ENCODE measurements at places on chromosomes 4 and X. TPM values are rescaled to one million over a fixed set of nuclear protein-coding genes. Genes with fewer than 3 reads are reported as not detected.

DNA sequence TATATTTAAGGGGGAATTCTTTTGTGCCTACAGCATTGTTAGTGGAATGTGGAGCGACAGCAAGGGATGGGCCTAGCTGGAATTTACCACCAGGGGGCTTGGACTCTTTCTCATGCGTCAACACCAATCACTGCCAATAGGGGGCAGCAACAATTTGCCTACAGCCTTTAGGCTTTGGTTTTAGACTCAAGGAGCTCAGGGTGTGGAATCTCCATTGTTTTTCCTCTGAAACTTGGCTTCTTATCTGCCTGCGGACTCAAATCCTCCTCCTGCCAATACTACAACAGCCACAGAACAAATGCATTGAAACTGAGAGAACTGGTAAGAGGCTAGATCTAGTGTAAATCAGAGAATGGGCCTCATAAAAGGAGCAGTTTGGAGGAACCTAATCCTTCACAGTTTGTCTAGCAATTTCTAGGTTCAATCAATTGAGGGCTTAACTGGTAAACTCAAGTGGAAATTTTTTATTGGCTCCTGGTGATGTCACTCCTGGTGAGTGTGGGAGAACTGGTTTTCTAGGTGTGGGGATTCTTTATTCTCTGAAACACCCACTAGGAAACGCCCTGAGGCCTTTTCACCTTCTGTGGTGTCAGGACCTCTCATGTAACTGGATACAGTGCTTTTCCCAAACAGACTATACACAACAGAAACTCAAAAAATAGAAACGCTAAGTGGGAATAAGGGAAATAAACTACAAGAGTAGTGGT is 27.9 kb upstream of the TMSB4X start:
- no peaks in the 10 kb centered on the region for H3K36me3 ChIP-seq
- DNase-seq = peak; percentile 64
- H3K27ac ChIP-seq = peak overlapping the region; percentile 87
- H3K27me3 ChIP-seq = no peaks in the 10 kb centered on the region
- peaks cover 56% of the 10 kb centered on the region for H3K4me1 ChIP-seq
- H3K4me3 ChIP-seq = peak overlapping the region; percentile 30

Gene GRID2
- not detected for total RNA-seq

Gene SEC24D
- 60.0 TPM for total RNA-seq

DNA sequence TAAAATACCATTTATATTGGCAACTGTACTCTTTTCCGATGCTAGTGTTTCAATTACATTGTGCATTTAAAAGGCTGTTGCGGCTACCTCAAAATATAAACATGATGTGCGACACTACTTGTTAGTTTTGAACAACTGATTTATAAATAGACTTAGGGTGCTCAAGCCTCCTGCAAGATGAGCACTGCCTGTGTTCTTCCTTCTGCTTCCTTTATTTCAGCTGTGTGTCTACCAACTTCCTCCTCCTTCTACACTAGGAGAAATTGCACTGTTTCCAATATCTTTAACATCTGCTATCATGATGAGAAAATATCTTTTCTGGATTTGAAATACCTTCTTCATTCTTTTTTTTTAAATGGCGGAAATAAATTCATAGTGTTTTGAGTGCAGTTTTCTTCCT is 24.0 kb downstream of the TET2 start:
- peaks cover 15% of the 10 kb centered on the region for H3K4me1 ChIP-seq
- H3K4me3 ChIP-seq = no peak overlapping the region
- no peak overlapping the region for H3K27ac ChIP-seq
- no peak for DNase-seq
- peaks cover 70% of the 10 kb centered on the region for H3K36me3 ChIP-seq

Gene L1CAM
- total RNA-seq = 0.98 TPM

DNA sequence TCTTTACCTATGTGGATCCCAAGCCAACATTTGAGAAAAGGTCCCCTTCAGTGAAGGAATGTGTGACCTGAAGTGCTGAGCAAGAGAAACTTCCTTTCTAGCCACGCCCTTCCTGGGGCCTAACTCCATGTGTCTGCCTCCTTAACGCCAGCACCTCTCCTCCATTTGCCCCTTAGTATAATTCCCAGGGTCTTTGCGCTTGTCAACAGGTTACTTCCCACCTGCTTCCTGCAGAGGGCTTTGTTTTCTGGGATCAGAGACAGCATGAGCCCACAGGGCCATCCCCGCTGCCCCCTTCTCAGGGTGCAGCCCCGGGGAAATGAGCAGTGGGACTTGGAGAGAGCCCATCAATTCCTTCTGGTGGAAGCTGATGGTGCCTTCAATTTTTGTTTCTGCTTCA is 45.9 kb upstream of the DRD5 start:
- H3K4me3 ChIP-seq = no peak overlapping the region
- DNase-seq = no peak
- no peaks in the 10 kb centered on the region for H3K36me3 ChIP-seq
- H3K27ac ChIP-seq = no peak overlapping the region

- H3K4me1 ChIP-seq = no peaks in the 10 kb centered on the region
- DNase-seq = no peak
- H3K27ac ChIP-seq = no peak overlapping the region
Measured at GRCh38 chr4:141871086-141871770, 234.8 kb downstream of the IL15 start.

Gene MAGEB5
- not detected for total RNA-seq

- no peaks in the 10 kb centered on the region for H3K36me3 ChIP-seq
- DNase-seq = no peak
- H3K27me3 ChIP-seq = no peaks in the 10 kb centered on the region
- H3K27ac ChIP-seq = no peak overlapping the region
- H3K4me1 ChIP-seq = no peaks in the 10 kb centered on the region
Measured at GRCh38 chr4:164441109-164441508, 312.8 kb upstream of the SMIM31 start.

- no peaks in the 10 kb centered on the region for H3K27me3 ChIP-seq
- peak overlapping the region; percentile 64 for H3K4me3 ChIP-seq
- H3K27ac ChIP-seq = peak overlapping the region; percentile 99
Measured at GRCh38 chr4:123421937-123422781, 25.6 kb downstream of the SPRY1 start.

Gene DAPP1
- 21.4 TPM for total RNA-seq

DNA sequence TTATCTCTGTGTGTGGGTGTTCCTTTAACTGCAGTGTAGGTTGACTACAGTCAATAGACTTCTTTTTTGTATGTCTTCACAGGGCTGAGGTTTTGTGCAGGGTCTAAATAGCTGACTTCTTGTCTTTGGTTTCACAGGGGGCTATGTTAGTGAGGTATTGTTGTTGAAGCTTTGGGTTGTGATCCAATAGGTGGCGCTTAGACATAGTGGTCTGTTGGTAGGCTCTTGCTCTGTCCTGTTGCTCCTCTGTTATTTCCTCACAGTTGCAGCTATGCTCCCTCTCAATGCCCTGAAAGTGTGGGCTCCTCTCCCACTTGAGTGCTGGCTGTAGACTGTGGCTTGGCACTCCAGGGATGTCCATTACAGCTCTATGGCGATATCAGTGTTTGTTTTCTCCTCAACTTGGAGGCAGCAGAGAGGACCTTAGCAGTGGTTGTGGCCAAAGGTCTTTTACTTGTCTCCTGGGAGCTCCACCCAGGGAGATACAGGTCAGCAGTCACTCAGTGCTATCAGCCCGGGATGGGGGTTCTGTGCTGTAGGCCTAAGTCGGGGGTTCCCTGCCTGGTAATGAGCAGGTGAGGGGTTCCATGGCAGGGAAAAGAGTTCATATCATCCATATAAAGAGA is 14.0 kb downstream of the POF1B start:
- no peaks in the 10 kb centered on the region for H3K36me3 ChIP-seq
- H3K27me3 ChIP-seq = no peaks in the 10 kb centered on the region
- H3K27ac ChIP-seq = no peak overlapping the region
- no peak overlapping the region for H3K4me3 ChIP-seq
- DNase-seq = no peak
- no peaks in the 10 kb centered on the region for H3K4me1 ChIP-seq

Gene POU4F2
- total RNA-seq = not detected
